ENCODE measurements at places on chromosomes 7 and 10.

GRCh38 chr7:65265933-65266519, 107.6 kb upstream of the ZNF92 start:
- DNase-seq = no peak

GRCh38 chr7:106346678-106347217, 62.0 kb upstream of the NAMPT start:
- DNase-seq = peak; percentile 28

DNA sequence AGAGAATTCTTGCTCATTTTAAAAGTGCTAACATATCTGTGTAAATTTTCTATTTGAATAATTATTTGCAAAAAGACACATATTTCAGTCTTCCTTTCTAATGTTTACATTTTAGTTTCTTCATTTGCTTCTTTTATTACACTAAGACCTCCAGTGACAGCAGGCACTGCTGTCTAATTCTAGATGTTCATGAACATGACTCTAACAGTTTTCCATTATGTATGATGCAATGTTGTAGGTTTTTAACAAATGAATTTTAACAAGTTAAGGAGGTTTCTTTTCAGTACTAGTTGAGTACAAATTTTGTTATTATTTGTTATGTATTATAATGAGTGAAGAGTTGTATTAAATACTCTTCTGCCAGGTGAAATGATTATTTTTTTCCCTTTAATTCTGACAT, 83.6 kb downstream of the GRB10 start:
- DNase-seq = no peak

GRCh38 chr7:101151908-101152651, 2.2 kb upstream of the AP1S1 start:
- DNase-seq = no peak

DNA sequence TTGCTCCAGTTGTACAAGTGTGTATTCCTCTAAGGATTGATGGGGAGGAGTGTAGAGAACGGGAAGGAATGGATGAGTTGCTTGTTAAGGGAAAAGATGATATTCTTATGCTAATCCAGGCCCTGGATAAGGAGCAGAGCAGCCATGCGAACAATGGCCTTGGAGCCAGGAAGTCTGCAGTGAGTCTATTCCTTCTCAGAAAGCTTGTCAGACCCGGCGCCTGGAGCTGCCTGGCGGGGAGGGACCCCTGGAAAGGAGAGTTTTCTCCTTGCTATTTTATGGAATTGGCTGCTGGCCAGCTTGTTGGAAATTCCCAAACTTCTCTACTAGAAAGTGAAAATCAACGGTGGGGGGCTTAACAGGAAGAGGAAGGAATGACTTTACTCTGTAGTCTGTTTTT, 89.1 kb downstream of the MMRN2 start:
- DNase-seq = no peak

- no peak for DNase-seq
Measured at GRCh38 chr10:11177926-11178471, 160.3 kb downstream of the CELF2 start.

- no peak for DNase-seq
Measured at GRCh38 chr10:95403700-95404461, 113.1 kb upstream of the PDLIM1 start.

DNA sequence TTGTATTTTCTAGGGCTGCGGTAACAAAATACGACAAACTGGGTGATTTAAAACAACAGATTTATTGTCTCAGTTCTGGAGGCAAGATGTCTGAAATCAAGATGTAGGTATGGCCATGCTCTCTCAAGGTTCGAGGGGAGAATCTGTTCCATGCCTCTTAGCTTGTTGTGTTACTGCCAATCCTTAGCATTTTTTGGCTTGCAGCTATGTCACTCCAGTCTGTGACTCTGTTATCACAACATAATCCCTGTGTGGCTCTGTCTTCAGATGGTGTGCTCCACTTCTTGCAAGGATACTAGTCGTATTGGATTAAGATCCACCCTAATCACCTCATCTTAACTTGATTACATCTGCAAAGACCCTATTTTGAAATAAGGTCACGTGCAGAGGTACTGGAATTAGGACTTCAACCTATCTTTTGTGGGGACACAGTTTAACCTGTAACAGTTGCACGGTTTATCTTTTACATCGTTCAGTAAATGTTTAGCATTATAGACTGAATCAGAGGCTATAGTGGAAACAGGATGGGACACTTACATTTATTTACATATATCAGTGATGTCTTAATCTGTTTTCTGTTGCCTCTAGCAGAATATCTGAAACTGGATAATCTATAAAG, 3.1 kb downstream of the C1GALT1 start:
- no peak for DNase-seq

DNA sequence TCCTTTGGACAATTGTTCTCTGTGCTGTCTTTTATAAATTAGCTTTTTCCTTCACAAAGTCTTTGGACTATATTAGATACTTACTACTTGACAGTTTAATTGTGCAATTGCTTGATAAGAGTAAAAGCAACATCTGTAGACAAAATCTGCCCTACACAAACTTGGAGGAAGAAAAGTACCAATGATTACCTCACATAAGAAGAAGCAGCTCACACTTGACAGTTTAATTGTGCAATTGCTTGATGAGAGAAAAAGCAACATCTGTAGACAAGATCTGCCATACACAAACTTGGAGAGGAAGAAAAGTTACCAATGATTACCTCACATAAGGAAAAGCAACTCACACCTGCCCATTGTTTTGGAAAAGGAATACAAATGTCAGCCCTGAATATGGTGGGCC, 17.1 kb upstream of the SCIN start:
- no peak for DNase-seq

DNA sequence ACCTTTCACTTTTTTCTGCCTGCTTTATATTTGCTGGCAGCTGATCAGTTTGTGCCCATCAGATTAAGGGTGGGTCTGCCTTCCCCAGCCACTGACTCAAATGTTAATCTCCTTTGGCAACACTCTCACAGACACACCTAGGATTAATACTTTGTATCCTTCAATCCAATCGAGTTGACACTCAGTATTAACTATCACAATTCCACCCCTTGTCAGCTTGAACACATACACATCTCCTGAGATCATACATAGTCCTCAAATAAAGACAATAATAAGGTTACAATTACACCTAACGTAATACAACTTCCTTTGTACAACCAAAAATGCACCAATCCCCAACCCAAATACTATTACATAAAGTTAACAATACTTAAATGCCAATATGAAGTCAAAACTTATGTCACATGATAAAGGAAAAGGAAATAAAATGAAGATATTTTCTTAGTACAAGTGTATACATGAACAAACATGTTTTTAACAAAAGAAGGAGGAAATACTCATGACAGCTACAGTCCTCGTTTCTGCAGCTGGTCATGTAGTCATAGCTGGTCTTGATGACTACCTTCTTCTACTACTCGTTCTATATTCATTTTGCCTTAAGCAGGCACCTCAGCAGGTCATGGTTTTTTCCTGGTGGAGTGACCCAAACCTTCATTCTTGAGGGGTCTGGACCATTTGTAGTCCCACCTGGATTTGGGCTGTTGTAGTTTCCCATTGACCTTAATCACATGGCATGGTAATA, 96.7 kb upstream of the CABCOCO1 start:
- DNase-seq = no peak

DNA sequence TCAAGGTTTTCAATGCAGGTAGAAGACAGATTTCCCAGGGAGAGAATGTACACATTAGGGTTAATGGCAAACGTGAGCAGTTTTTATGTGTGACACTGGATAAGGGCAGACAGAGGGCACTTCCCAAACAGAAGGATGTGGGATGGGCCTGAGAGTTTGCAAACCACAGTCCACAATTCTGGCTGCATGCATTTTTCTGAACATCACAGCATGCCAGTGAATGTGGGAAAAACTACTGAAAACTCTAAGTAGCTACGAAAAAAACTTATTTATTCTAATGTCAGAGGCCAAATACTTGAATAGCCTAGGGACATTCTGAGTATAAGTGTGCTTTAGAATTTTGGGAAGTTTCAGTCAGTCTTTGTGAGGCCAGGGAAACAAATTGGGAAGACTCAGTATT, 145.9 kb downstream of the NRCAM start:
- no peak for DNase-seq

DNA sequence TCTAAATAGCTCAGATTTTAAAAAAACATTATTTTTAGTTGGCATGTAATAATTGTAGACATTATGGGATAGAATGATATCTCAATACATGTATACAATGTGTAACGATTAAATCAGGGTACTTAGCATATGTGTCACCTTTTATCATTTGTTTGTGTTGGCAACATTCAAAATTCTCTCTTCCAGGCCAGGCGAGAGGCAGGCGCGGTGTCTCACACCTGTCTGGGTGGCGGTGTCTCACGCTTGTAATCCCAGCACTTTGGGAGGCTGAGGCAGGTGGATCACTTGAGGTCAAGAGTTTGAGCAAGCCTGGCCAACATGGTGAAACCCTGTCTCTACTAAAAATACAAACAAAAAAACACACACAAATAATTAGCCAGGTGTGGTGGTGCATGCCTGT, 151.7 kb downstream of the RTKN2 start:
- DNase-seq = no peak

DNA sequence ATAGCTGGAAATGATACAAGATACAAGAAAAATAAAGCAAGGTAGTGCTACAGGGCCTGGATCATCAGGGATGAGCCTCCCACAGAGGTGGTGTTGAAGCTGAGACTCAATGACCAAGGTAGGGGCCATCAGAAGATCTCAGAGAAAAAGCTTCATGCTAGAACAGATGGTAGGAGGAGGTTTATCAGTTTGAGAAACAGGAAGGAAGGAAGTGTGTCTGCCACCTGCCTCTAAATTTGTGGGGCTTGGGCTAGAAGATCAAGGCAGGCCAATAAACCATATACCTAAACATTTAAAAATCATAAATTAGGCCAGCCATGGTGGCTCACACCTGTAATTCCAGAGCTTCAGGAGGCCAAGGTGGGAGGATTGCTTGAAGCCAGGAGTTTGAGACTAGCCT, 410.8 kb upstream of the PRKCQ start:
- no peak for DNase-seq

DNA sequence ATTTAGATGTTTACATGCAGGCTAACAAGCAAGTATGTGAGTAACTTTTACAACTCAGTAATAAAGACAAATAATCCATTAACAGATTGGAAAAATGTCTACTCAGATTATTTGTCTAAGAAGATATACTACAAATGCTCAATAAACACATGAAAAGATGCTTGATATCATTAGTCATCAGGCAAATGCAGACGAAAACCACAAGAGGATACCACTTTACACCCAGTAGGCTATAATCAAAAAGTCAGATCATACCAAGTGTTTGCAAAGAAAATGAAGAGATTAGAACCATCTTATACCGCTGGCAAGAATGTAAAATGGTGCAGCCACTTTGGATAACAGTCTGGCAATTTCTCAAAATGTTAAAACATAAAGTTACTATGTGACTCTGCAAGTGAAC, 84.1 kb downstream of the MALSU1 start:
- no peak for DNase-seq

- no peak for DNase-seq
Measured at GRCh38 chr7:32250003-32250402, 179.8 kb upstream of the PDE1C start.

GRCh38 chr10:13340626-13341376, 7.3 kb downstream of the SEPHS1 start:
- no peak for DNase-seq

GRCh38 chr7:16083931-16084330, 337.4 kb downstream of the CRPPA start:
- no peak for DNase-seq

GRCh38 chr10:89337484-89337883, 9.7 kb downstream of the IFIT3 start:
- no peak for DNase-seq

DNA sequence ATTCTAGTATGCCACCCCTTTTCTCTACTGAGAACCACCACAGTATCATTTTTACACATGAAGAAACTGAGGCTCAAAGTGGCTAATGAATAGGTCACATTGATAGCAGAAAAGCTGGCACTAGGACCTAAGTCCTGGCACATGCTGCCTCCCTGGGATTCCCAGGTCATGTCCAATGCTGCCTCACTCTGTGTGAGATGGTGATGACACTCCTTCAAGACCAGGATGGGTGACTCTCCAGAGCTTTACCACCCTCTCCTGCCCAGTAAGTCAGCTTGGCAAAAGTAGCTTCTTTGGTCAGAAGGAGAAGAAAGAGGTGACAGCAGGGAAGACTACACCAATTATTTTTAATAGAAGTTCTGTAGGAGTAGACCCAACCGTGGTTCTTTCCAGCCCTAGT, 13.3 kb upstream of the AKR1B10 start:
- no peak for DNase-seq

GRCh38 chr7:24727154-24728120, 29.8 kb downstream of the GSDME start:
- DNase-seq = no peak

DNA sequence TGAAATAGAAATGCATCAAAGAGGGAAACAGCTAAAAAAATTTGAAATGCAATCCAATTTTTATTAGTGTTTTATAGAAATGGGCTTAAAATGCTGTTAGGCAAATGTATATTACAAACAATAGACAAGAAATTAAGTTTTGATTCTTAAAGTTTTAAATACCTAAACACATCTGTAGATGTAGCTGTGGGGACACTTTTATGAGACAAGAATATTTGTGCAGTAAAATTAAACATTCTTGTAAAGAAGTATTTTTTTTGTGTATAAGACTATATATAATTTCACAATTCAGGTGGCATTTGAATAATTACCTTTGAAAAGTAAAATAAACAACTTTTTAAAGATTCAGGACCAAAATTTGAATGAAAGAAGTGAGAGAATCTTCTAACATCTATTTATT, 1015.9 kb downstream of the REEP3 start:
- DNase-seq = no peak

- no peak for DNase-seq
Measured at GRCh38 chr7:97418312-97418711, 300.8 kb downstream of the SDHAF3 start.

DNA sequence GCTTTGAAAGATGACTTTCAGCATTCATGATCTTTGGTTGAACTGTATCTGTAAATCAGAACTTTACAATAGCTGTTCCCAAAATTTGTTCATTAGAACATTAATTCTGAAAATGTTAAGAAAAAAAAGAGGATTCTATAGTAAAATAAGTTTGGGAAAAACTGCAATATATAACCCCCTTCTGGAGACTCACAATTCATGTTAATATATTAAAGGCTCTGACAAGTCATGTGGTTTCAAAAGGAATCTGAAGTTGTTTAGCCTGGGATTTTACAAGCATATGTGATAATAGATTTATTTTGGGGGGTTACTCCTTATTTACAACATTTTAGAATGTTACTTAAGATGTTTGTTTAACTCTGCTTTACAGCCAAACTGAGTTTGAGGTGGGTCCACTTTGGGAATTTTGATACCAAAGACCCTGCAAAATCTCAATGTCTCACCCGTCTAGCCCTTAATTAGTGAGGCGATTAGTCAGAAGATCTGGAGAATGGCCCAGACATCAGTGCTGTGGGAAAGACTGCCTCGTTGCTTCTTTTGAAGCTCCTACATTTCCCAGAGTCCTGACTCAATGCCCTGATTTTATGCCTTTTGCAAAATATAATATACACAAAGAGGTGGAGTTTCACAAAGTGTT, 40.0 kb downstream of the CDK1 start:
- DNase-seq = no peak

- no peak for DNase-seq
Measured at GRCh38 chr10:117801691-117802090, 245.1 kb downstream of the RAB11FIP2 start.
